Activated T-helper 2 cell treated with anti-CD3 and anti-CD28 coated beads, Interferon-gamma antibody, Interleukin-2, Interleukin-4, amounts not matched to agents 10 μg/mL and 5 μg/mL and 100 μg/mL, durations not matched to agents 14 hours and 24 hours and 36 hours (primary cell): ENCODE measurements at places on chromosomes 5 and 9. TPM values are rescaled to one million over a fixed set of nuclear protein-coding genes. Genes with fewer than 3 reads are reported as not detected.

GRCh38 chr5:39484673-39485072 is 59.9 kb upstream of the DAB2 start:
- H3K36me3 ChIP-seq = no peaks in the 10 kb centered on the region
- no peak overlapping the region for H3K4me3 ChIP-seq
- no peaks in the 10 kb centered on the region for H3K4me1 ChIP-seq
- DNase-seq = no peak
- H3K27me3 ChIP-seq = peaks cover 9% of the 10 kb centered on the region
- H3K27ac ChIP-seq = no peak overlapping the region

The HTR1A gene
- not detected in 2 replicates for total RNA-seq

- H3K36me3 ChIP-seq = peaks cover 31% of the 10 kb centered on the region
- H3K27ac ChIP-seq = peak overlapping the region; percentile 93
- no peaks in the 10 kb centered on the region for H3K27me3 ChIP-seq
- H3K4me3 ChIP-seq = peak overlapping the region; percentile 75
- H3K4me1 ChIP-seq = peaks cover 68% of the 10 kb centered on the region
- DNase-seq = no peak
These were observed 164.3 kb downstream of the SYK start for GRCh38 chr9:90966031-90966290.

The TNFSF15 gene
- total RNA-seq = 0.25 and 0.28 TPM in 2 replicates

DNA sequence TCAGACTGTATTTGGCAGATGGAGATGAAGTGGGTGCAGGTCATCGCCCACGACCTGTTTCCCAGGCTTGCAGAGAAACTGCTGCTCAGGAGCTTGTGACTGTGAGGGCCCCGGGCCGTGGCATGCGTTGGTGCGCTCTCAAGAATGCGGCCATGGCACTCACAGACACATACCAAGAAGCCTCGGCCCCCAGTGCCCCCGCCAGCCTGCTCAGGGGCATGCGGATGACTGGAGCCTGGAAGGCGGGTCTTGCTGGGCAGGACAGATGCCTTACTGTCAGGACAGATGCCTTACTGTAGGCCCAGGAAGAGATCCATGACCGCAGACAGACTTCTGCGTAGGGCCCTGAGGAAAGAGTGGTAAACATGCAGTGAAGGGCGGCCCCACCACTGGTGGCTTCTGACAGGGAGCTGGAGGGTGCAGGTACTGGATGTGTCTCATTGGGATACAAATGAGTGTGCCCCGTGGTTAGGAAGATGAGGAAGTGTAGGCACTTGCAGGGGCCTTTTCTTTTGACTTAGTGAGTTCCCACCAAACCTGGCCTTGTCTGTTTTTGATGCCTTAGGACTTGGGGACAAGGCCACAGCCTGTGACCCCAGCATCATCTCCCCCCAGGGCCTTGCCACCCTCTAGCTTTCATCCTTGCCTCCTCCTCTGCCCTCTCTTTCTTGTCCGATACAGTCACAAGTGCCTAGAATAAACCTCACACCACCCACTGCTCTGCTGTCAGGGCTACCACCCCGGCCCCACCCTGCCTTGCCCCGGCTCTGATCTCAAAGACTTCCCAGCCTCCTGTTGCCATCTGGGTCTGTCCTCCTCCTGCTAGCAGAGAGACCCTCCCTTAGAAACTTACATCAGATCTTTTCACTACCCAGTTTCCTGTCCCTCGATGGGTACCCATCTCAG is 68.8 kb upstream of the ABL1 start:
- no peaks in the 10 kb centered on the region for H3K27me3 ChIP-seq
- H3K27ac ChIP-seq = peak overlapping the region; percentile 1
- peaks cover 31% of the 10 kb centered on the region for H3K4me1 ChIP-seq

- H3K4me3 ChIP-seq = no peak overlapping the region
- H3K36me3 ChIP-seq = peaks cover 10% of the 10 kb centered on the region
These were observed 9.8 kb downstream of the NTNG2 start for GRCh38 chr9:132171702-132172101.

DNA sequence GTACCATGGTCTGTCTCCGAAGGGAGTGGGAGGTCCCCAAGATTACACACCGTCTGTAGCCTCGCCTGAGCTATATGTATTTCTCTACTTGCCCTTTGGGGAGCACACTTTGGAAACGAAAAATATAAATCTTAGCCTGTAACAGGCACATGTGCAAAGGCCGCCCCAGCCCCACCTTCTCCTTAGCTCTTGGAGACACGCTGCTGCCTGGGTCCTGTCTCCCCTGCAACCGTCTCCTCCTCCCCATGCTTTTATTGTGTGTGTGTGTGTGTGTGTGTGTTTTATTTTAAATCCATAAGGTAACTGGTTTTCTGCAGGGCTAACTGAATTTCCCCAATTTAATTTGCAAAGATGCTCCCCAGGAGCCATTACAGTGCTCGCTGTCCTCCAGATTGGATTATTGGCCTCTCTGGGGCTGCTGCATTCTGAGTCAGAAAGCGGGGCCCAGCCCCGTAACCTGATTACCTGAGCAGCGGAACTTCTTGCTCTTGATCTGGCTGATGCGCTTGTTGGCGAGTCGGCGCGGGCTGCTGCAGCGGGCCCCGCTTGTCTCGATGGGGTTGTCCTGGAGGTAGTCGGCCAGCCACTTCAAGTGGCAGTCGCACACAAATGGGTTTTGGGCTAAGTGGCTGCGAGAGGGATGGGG is 193.3 kb upstream of the PANK3 start:
- H3K4me1 ChIP-seq = no peaks in the 10 kb centered on the region
- H3K36me3 ChIP-seq = peaks cover 10% of the 10 kb centered on the region
- H3K27me3 ChIP-seq = no peaks in the 10 kb centered on the region
- H3K4me3 ChIP-seq = no peak overlapping the region

The FAM53C gene
- 24.4 and 26.1 TPM in 2 replicates for total RNA-seq

GRCh38 chr5:107670932-107671741 is at the start of gene EFNA5:
TSS of gene EFNA5 (minus strand) at chr5:107670937.
- peak within 1 kb of the TSS; percentile 75 for H3K4me3 ChIP-seq
- peaks cover 75% of the 10 kb centered on the region for H3K27me3 ChIP-seq
- peak; percentile 31 for DNase-seq
- peaks cover 22% of the 10 kb centered on the region for H3K4me1 ChIP-seq
- peak within 1 kb of the TSS; percentile 12 for H3K27ac ChIP-seq

The PCDHGA5 gene
- total RNA-seq = 0.43 and 0.51 TPM in 2 replicates

The ZNF879 gene
- total RNA-seq = 1.9 and 2.3 TPM in 2 replicates

The MLANA gene
- not detected in 2 replicates for total RNA-seq

- no peak for DNase-seq
- H3K4me3 ChIP-seq = no peak overlapping the region
- H3K4me1 ChIP-seq = peaks cover 6% of the 10 kb centered on the region
- peaks cover 55% of the 10 kb centered on the region for H3K36me3 ChIP-seq
- H3K27me3 ChIP-seq = no peaks in the 10 kb centered on the region
These were observed 32.1 kb downstream of the PRRC1 start for GRCh38 chr5:127549551-127549950.

The ADAMTSL2 gene
- total RNA-seq = not detected in 2 replicates

DNA sequence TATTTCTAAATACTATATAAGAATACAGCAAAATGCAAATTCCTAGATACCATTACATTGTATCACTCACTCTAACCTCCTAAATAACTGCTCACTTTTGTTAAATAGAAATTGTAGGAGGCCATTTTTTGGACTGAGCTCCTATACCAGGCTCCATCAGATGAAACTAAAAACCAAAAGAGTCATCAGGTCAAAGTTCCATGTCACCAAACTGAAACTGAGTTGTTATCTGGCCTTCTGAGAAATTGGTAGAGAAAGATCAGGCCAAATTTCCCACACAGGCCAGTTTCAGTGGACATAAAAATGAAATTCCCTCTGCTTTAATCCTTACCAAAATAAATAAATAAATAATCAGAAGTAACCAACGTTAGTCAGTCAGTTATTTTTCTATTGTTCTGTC is 13.8 kb upstream of the SNX2 start:
- no peaks in the 10 kb centered on the region for H3K27me3 ChIP-seq
- no peak overlapping the region for H3K27ac ChIP-seq
- no peaks in the 10 kb centered on the region for H3K36me3 ChIP-seq
- peaks cover 15% of the 10 kb centered on the region for H3K4me1 ChIP-seq
